ENCODE measurements at places on chromosomes 1 and 21. TPM values are rescaled to one million over a fixed set of nuclear protein-coding genes. Genes with fewer than 3 reads are reported as not detected.

- DNase-seq: no peak
- H3K4me3 ChIP-seq: no peak overlapping the region
- H3K27me3 ChIP-seq: no peaks in the 10 kb centered on the region
- no peaks in the 10 kb centered on the region for H3K4me1 ChIP-seq
- no peak overlapping the region for H3K27ac ChIP-seq
Measured at GRCh38 chr1:117290890-117291289, 76.4 kb upstream of the MAN1A2 start.

DNA sequence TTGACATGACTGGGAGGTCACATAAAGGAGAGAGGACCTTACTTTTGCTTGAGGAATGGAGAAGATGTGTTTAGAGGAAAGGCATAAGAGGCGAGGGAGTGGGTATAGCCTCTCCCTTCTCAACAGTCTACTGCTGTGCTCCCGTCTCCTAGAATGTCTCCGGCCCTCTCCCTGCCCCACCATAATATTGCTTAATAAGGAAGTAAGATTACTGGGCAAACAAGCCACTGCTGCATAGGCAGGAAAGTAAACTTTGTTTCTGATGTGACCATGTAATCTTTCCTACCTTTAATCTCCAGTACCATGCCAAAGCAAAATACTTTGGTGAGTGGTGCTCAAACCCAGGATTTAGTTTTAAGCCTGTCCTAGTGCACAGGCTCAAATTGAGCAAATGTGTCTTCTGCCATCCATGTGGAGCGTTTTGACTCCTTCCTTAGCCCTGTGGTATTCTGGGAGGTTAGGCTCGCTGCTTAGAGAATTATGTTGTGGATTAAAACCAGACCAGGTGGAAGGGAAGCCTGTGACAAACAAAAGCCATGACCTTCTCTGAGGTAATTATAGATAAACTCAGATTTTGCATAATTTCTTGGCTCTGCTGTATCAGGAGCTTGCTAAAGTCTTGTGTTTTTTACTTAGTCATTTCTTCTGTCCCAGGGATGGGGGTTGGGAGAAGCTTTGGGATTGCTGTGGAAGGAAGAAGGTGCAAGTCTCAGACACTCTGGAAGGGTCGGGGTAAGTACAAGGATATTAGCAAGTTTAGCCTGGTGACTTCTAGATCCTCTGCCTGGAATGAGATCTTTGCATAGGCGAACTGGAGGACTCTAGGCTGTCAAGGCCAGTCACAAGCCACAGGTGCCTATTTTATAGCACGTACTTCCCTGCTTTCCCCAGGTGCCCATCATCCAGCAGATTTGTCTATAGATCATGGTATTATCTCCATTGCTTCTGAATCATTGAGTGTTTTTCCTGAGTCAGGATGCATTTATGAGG is 34.5 kb upstream of the DIPK1A start:
- H3K27ac ChIP-seq: no peak overlapping the region
- H3K36me3 ChIP-seq: no peaks in the 10 kb centered on the region
- peaks cover 33% of the 10 kb centered on the region for H3K4me1 ChIP-seq
- no peak for DNase-seq
- H3K4me3 ChIP-seq: no peak overlapping the region

- peaks cover 34% of the 10 kb centered on the region for H3K4me1 ChIP-seq
- H3K27me3 ChIP-seq: no peaks in the 10 kb centered on the region
- peak overlapping the region; percentile 64 for H3K27ac ChIP-seq
- H3K36me3 ChIP-seq: peaks cover 22% of the 10 kb centered on the region
- peak; percentile 55 for DNase-seq
Measured at GRCh38 chr1:224430511-224431113, 4.0 kb downstream of the WDR26 start.

- peaks cover 40% of the 10 kb centered on the region for H3K4me1 ChIP-seq
- no peak overlapping the region for H3K4me3 ChIP-seq
- no peaks in the 10 kb centered on the region for H3K27me3 ChIP-seq
- no peak for DNase-seq
- H3K36me3 ChIP-seq: no peaks in the 10 kb centered on the region
Measured at GRCh38 chr1:51287966-51288365, 42.4 kb downstream of the TTC39A start.

DNA sequence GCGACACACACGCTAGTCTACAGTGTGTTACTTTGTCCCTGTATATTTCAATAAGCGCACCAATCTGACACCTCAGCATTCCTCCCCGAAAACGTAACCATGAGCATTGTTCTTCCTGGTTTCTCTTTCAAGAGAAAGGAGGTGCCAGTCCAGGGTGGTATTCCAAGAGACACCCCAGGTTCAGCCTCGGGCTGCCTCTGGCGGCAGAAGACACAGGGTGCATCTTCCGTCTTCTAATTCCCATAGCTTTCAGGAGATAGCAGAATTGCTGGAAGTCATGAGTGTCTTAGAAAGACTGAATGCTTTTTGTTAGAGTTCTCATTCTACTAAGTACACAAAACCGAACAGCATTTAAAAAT is 15.9 kb upstream of the RGS8 start:
- DNase-seq: no peak
- no peaks in the 10 kb centered on the region for H3K4me1 ChIP-seq
- H3K27ac ChIP-seq: no peak overlapping the region
- no peaks in the 10 kb centered on the region for H3K36me3 ChIP-seq
- H3K4me3 ChIP-seq: no peak overlapping the region

- no peak overlapping the region for H3K4me3 ChIP-seq
- peak; percentile 20 for DNase-seq
- no peak overlapping the region for H3K27ac ChIP-seq
- no peaks in the 10 kb centered on the region for H3K4me1 ChIP-seq
- peaks cover 50% of the 10 kb centered on the region for H3K27me3 ChIP-seq
Measured at GRCh38 chr1:6108937-6109614, 63.4 kb downstream of the KCNAB2 start.

DNA sequence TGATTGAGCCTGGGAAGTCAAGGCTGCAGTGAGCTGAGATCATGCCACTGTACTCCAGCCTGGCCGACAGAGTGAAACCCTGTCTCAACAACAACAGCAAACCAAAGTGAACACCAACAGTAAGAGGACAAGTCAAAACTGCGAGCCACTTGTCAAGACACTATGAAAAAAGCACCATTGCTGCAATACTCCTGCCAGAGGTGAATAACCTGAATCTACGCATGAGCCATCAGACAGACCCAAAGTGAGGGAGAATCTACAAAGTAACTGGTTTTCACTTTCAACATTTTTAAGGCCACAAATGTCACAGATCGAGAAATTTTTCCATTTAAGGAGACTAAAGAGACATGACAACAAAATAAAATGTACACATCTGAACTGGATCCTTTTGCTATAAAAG is 21.9 kb downstream of the SYNJ1 start:
- H3K27ac ChIP-seq: no peak overlapping the region
- H3K36me3 ChIP-seq: no peaks in the 10 kb centered on the region
- no peak for DNase-seq
- no peaks in the 10 kb centered on the region for H3K4me1 ChIP-seq
- no peaks in the 10 kb centered on the region for H3K27me3 ChIP-seq
- H3K4me3 ChIP-seq: no peak overlapping the region

Gene HES3
- not detected for total RNA-seq

DNA sequence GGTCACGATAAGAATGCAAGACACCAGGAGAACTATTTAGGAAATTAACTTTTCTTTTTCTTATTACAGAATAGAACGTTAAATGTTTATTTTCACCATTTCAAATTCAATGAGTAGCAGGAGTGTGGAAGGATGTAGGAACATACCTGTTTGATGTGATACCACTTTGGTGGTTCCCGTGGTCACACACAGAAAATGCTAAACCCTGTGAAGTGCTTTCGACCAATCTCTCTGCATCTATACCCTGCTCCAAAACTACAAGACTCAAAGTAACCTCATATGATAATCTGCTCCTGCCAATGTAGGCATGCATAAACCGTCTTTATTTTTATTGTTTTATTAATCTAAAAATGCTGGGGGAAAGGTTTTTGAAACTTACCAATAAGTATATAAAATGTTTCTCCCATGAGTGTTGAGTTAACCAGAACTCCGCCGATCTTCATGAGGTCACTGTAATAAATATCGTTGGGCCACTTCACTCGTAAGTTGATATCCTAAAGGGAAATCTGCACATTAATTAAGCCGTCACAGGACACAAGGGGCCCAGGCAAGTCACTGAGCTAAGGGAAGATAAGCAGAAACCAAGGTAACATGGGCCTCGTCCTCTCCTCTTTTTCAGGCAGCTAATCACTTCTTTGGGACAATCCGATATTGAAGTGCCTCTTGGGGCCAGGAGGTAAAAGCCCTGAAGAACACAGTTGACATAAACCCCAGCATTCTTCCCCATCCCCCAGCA is 60.6 kb downstream of the SIM2 start:
- no peaks in the 10 kb centered on the region for H3K36me3 ChIP-seq
- no peak overlapping the region for H3K4me3 ChIP-seq
- no peaks in the 10 kb centered on the region for H3K27me3 ChIP-seq
- no peak overlapping the region for H3K27ac ChIP-seq
- DNase-seq: no peak

GRCh38 chr1:32353886-32354570 is 8.3 kb downstream of the FAM229A start:
- H3K4me1 ChIP-seq: peaks cover 63% of the 10 kb centered on the region
- no peak overlapping the region for H3K4me3 ChIP-seq
- no peaks in the 10 kb centered on the region for H3K27me3 ChIP-seq
- DNase-seq: no peak

GRCh38 chr1:1230656-1231399 is 973 bp downstream of the SDF4 start:
- peaks cover 27% of the 10 kb centered on the region for H3K36me3 ChIP-seq
- H3K4me1 ChIP-seq: peaks cover 50% of the 10 kb centered on the region
- peak; percentile 60 for DNase-seq
- peak overlapping the region; percentile 88 for H3K27ac ChIP-seq

Gene RAD54L
- 30.0 TPM for total RNA-seq

- no peaks in the 10 kb centered on the region for H3K27me3 ChIP-seq
- no peaks in the 10 kb centered on the region for H3K4me1 ChIP-seq
- no peak overlapping the region for H3K4me3 ChIP-seq
- no peaks in the 10 kb centered on the region for H3K36me3 ChIP-seq
Measured at GRCh38 chr1:88378560-88378959, 305.5 kb upstream of the PKN2 start.

- peaks cover 15% of the 10 kb centered on the region for H3K4me1 ChIP-seq
- no peak overlapping the region for H3K4me3 ChIP-seq
- H3K36me3 ChIP-seq: no peaks in the 10 kb centered on the region
- no peak overlapping the region for H3K27ac ChIP-seq
Measured at GRCh38 chr1:31111290-31111951, 45.9 kb upstream of the PUM1 start.

All from HepG2 (cell line).